H54 (cell line): ENCODE measurements at places on chromosomes 11 and 22.

GRCh38 chr11:120332822-120333716, 3.1 kb upstream of the ARHGEF12 start:
- no peak for DNase-seq

GRCh38 chr11:39190751-39191150, 2268.7 kb downstream of the LRRC4C start:
- DNase-seq: no peak

GRCh38 chr11:118339281-118339961, 3.1 kb downstream of the CD3D start:
- no peak for DNase-seq

DNA sequence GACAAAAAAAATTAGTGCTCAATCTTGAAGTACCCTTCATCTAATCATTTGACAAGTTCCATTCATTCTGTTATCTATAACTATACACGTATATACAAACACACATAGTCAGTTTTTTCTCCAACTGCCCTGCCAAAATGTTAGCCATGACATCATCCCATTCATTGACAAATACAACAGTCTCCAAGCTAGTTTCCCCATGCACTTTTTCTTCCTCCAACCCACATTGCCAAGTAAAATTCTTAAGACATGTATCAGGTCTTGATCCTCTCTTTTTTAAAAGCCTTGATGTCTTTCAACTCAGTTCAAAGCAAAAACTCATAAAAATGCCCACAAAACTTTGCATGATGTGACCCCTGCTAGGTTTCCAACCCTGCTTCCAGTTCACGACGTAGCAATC, 58.1 kb downstream of the DDI1 start:
- no peak for DNase-seq

DNA sequence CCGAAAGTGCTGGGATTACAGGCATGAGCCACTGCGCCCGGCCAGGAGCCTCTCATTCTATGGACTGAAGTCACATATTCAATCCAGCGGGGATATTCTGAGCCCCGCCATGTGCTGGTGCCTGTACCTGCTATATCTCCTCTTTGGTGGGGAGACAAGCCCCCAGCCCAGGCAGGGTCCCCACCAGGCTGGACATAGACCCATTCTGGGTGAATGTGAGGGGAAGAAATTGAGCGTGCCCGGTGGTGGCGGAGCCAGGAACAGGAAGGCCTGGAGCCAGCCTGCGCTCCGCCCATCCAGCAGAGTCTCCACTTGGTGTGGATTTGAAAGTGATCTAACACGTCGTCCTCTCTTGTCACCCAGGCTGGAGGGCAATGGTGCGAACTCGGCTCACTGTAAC, 38.0 kb upstream of the CSNK1E start:
- DNase-seq: no peak

GRCh38 chr22:19197997-19198865, 19.7 kb upstream of the SLC25A1 start:
- no peak for DNase-seq

GRCh38 chr11:69686856-69687255, 11.7 kb upstream of the LTO1 start:
- DNase-seq: no peak

- no peak for DNase-seq
Measured at GRCh38 chr11:57792870-57793269, 31.3 kb downstream of the CTNND1 start.

DNA sequence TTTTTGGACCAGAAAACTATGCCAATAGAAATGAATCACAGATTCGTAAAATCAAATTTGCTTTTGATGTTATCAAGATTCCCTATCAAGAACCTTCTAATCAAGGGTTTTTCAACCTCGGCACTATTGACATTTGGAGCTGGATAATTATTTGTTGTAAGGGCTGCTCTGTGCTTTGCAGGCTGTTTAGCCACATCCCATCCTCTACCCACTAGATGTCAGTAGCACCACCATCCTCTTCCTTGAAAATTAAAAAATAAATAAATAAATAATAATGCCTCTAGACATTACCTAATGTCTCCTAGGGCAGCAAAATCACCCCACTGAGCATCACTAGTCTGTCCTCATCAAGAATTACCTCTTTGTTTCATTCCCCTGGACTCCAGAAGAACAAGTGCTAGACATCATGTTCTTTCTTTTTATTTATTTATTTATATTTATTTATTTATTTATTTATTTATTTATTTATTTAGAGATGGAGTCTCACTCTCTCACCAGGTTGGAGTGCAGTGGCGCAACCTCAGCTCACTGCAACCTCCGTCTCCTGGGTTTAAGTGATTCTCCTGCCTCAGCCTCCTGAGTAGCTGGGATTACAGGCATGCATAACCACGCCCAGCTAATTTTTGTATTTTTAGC, 744.7 kb downstream of the KCNA4 start:
- no peak for DNase-seq

DNA sequence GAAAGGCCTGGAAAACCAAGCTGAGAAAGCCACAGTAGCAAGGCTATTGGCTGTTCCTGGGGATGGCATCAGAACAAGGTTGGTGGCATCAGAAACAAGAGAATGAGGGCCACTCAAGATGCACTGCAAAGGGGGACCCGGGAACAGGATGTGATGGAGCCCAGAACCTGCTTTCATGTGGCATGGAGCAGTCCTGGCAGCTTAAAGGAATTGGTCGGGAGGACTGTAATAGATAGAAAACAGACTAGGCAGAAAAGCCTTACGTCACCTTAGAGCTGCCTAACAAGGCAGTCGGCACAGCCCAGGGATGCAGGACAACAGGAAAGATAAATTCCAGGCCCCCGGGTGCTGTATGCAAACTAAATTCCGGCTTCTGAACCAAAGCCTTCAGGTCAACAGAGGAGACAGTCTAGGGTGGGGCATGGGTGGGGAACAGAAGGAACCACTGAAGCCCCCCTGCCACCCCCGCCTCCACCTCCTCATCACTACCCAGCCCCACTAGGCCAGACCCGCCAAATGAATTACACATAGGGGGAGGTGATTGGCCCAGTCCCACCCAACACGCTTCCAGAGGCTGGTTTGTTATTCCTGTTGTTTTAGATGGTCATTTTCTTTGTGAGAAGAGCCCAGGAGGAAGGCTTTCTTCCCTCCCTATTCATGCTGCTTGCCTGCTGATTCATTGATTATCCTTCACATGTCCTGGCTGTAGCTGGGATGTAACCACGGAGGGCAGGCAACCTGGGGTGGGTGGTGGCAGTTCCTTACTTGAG, 25.7 kb upstream of the LRRC55 start:
- no peak for DNase-seq

DNA sequence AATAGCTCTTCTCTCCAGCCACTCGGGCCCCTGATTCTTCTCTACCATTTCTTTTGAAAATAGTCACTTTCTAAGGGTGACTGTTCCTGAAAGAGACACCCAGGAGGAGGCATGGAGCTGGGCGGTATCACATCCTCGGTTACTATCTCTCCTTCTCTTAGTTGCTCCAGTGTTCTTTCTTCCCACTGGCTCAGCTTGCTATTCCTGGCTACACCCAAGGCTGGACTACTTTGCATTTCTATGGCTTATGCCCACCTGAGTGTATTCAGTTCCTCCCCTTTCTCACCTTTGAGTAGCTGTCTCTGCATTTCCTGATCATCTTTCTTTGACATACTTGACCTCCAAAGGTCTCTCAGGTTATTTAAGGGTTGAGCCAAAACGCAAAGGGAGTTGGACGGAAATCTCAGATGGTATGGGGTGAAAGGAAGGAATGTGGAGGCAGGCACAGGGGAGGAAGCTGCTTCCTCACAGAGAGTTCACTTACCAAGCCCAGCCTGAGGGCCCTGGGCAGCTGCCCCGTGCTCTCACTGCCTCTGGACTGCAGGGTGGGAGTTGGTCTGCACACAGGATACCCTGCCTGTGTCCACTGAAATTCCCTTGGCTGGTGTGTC, 155.7 kb downstream of the SNX19 start:
- no peak for DNase-seq

- DNase-seq: no peak
Measured at GRCh38 chr11:63839508-63840355, 822 bp downstream of the MARK2 start.

GRCh38 chr22:19177164-19178064, 1.1 kb downstream of the SLC25A1 start:
- no peak for DNase-seq

DNA sequence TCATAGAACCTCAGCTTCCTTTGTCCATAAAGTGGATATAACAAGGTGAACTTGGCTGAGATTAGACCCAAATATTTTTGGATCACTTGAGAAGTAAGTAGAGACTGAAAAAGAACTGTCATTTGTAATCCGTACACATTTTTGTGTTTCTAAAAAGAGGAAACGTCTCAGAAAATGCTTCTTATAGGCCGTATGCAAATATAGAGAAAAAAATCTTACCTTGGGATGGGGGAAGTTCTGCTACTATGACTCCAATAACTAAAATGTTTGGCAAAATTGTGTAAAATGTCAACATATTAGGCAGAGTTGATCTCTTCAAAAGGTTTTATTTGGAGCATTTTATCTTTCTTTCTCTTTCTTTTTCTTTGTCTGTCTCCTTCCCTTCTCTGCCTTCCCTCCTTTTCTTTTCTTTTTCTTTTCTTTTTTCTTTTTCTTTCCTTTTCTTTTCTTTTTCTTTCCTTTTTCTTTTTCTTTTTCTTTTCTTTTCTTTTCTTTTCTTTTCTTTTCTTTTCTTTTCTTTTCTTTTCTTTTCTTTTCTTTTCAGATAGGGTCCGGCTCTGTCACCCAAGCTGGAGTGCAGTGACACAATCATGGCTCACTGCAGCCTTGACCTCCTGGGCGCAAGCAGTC, 48.2 kb downstream of the ADM start:
- DNase-seq: no peak

GRCh38 chr11:19846654-19847305, 134.1 kb downstream of the NAV2 start:
- no peak for DNase-seq

- DNase-seq: no peak
Measured at GRCh38 chr11:125270711-125271110, 106.2 kb downstream of the PKNOX2 start.

DNA sequence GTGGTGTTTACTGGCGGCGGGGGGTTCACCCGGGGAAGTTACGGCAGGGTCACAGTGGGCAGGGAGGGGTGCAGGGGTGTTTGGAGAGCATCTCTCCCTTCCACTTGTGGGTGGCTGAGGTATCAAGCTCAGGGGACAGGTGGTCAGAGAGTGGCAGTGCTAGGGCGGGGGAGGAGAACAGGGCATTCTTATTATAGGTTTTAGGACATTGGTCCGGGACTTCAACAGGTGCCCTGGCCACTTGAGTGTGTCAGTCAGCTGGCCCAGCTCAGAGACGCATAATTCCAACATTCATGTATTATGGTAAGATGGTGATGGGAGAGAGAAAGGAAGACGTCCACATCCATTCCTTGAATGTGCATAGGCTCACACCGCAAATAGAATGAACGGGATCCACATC, 101.7 kb downstream of the TEAD1 start:
- DNase-seq: no peak

GRCh38 chr11:25057861-25058260, 561.0 kb downstream of the LUZP2 start:
- no peak for DNase-seq

- no peak for DNase-seq
Measured at GRCh38 chr22:46500201-46500600, 37.2 kb downstream of the CELSR1 start.

GRCh38 chr11:113505541-113506375, 30.6 kb upstream of the DRD2 start:
- DNase-seq: peak; percentile 49

GRCh38 chr11:102478673-102479299, 26.2 kb upstream of the TMEM123 start:
- no peak for DNase-seq

- peak; percentile 23 for DNase-seq
Measured at GRCh38 chr11:11620921-11621572, 758 bp downstream of the GALNT18 start.

- DNase-seq: no peak
Measured at GRCh38 chr11:65419460-65419771, 3.2 kb upstream of the NEAT1 start.

DNA sequence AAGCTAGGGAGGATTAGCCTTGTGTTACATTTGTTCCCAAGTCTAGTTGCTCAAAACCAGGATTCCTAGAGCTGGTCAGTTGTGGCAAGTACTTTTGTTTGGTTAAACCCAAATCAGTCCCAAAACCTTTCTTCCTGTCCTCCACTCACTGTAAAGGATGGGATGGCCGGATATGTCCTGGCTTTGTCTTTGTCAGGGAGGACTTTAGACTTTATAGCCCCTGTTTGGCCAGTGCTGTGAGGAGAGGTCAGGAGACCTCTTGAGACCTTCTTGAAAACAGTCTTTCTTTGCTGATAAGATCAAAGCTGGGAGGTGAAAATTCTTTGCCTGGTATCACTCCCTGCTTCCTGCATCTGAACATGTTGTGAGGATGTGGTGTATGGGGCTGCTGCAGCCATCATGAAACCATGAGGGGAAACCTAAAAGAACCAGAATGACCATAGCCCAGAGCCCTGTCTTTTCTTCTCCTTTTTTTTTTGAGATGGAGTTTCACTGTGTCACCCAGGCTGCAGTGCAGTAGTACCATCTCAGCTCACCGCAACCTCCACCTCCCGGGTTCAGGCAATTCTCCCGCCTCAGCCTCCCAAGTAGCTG, 43.6 kb upstream of the FTH1 start:
- DNase-seq: no peak

- DNase-seq: no peak
Measured at GRCh38 chr11:11520231-11521015, 101.4 kb downstream of the GALNT18 start.

GRCh38 chr11:120335556-120335907, 681 bp upstream of the ARHGEF12 start:
- DNase-seq: no peak

DNA sequence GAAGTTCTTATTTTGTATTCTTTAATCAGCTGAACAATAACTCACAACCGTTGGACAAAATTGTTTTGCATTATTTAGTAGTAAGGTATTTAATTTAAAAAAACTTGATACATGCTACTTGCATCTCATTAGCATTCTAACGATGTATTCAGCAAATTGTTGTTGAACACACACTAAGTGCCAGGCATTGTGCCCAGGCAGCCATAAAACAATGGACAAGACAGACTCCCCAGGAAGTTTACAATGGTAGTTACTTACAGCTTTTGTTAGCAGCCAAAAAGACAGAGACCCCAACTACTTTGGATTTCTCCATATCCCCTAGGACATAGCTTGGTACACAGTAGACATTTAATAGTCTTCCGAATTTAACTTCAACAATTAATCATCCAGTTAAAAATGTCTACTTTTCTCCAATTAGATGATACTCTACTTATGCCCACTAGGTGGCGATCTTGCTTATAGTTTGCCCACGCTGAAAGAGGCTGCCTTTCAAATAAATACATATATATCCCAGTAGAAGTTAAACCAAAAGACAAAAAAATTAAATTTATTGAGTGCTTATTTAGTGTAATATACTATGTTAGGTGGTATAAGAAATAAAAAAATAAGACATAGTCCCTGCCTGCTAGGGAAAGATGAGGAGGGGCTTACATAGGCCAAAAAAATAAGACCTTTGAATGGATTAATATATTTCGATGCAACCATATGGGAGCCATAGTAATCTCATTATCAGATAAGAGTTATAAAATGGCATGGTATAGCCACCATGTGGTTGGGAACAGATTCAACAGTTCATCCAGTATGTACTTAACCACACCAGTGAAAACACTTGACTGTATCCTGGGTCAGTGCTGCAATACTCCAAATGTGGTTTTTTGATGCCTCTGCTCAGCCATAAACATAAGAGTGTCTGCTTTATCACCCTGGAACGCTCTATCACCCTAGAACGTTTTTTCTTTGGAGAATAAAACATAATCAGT, 2.0 kb upstream of the FJX1 start:
- peak; percentile 42 for DNase-seq
